Hematopoietic multipotent progenitor cell (in vitro differentiated cells): ENCODE measurements at places on chromosomes 3 and 15.

DNA sequence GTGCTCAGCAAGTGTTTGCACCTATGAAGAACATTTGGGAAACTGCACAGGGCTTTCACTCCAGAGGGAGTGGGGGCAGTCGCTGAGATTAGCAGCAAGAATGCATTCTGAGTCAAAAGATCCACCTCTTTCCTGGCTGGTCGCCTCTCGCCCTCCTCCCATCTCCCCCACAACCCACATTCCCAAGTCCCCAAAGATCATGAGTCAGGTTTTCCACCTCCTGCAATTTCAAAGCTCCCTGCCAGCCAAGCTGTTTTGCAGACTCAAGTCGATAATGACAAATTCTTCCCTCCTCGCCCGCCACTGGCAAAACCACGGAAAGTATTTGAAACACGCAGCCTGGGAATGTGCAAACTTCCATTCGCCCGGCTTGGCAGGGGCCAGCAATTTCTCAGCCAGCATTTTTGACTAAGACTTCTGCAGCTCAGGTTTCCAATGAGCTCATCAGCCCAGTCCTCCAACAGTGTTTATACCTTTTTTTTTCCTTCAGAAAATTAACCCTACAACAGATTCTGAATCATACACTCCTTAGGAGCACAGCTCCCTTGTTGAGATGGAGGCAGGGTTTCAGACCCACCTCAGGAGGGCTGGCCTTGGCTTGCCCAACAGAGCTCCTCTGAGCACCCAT, 181.4 kb downstream of the SMAD6 start:
- no peak for DNase-seq

DNA sequence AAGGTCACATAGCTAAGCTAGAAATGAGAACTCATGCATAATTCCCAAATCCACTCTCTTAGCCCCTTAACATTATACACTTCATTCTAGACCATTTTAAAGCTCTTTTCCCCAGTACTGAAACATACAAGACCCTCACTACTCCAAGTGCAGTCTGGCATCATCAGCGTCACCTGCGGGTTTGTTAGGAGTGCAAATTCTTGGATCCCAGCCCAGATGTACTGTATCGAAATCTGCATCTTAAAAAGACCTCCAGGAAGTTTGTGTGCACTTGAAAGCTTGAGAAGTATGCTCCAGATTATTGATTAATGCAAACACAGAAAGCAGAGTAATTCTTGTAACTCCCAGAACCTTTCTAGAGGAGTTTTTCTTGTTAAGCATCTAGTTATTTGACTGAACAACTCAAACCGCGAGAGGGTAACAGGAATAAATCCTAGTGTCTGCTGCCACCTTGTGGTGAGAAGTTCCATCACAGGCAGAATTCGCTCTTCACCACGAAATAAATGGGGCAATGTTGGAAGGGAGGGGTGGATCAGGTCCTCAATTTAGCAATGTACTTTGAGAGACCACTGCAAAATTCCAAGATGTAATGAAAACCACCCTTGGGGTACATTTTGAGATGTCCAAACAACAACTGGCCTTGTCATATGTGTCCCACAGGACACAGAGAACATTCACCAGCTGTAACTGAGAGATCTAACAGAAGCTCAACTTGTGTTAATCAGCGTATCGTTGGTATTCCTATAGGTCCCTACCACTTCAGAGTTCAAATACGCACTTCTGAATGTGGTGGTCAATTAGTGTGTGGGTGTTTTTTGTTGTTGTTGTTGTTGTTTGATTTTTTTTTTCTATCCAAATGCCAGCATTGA, 583 bp upstream of the C3orf49 start:
- peak; percentile 35 for DNase-seq

DNA sequence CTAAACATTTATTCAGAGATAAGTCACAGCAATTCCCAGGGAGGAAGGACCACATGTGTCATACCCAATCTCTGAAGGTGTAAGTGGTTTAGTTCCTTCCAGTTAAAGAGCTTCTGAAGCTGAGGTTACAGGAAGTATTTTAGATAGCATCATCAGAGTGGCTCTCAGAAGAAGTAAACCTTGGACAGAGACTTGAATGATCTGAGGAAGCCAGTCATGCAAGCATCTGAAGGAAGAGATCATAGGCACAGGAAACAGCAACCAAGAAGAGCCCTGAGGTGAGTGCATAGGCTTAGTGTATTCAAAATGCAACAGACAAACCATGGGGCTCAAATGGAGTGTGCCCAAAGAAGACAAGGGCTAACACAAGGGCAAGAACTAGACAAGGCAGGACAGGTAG, 210.3 kb downstream of the ULK4 start:
- no peak for DNase-seq

DNA sequence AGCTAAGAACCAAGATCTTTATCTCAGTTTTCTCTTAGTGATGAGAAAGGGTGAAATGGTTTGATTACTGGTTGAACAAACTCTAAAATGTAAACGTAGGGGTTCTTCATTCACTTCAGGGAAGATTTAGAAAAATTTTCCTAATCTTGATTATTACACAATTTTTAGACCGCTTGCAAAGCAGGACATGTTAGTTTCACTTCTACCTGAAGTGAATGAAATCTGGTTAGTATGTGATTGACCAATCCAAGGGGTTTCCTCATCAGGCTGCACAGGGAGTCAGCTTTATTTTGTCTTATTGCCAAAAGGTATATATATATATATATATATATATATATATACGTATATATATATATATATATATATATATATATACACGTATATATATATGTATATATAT, 740.4 kb downstream of the TUSC7 start:
- DNase-seq, result no peak

DNA sequence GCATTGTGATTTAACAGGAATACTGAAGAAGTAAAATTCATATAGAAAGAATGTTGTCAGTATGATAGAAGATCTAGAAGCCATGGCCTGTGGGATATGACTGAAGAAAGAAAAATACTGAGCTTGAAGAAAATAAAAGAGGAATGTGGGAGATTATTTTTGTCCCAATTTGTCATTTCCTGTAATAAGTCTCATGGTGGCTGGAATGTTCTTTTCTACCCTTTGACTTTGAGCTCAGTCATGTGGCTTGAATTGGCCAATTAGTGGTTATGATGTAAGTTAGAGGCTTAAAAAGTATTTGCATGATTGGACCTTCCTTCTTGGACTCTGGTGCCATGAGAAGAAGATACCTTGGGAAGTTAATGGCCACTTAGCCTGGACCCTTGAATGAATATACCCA, 14.1 kb downstream of the APH1B start:
- DNase-seq, result no peak

- no peak for DNase-seq
These were observed 53.4 kb downstream of the ZNF609 start for GRCh38 chr15:64513823-64514222.

GRCh38 chr3:45771166-45771775, 25.1 kb downstream of the SLC6A20 start:
- no peak for DNase-seq

DNA sequence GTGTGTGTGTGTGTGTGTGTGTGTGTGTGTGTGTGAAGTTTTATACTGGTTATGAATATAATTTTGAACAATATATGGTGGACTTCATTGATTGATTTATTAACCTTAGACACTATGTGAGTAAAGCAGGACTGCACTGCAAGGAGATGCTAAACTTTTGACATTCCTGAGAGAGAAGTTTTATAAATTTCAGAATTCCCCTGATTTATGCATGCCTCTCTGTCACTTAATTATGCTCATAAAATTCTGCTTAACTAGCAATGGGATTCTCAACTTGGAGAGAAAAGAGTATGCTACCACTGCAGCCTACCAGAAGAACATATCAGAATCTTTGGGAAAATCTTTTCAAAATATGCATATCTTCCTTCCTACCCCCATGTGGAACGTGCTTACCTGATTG, 144.6 kb downstream of the B3GALNT1 start:
- no peak for DNase-seq

- no peak for DNase-seq
These were observed 75.3 kb downstream of the SYNPR start for GRCh38 chr3:63353383-63353782.

- DNase-seq, result no peak
These were observed 310.7 kb upstream of the ZNF717 start for GRCh38 chr3:76096036-76096435.

DNA sequence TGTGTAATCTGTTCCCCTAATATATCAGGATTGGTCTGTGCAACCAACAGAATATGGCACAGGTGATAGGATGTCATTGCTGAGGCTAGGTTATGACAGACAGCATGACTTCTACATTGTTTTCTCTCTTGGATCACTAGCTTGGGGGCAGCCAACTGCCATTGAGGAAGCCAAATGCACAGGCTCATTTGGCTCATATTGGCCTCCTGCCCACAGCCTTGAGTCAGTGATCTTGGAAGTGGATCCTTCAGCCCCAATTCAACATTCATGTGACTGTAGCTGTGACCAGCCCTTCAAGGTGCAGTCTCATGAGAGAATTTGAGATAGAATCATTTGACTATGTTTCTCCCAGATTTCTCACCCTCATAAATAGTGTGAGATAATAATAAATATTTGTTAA, 675.6 kb downstream of the GRM7 start:
- no peak for DNase-seq

- DNase-seq, result no peak
These were observed 149.3 kb downstream of the FMN1 start for GRCh38 chr15:33045066-33045810.

DNA sequence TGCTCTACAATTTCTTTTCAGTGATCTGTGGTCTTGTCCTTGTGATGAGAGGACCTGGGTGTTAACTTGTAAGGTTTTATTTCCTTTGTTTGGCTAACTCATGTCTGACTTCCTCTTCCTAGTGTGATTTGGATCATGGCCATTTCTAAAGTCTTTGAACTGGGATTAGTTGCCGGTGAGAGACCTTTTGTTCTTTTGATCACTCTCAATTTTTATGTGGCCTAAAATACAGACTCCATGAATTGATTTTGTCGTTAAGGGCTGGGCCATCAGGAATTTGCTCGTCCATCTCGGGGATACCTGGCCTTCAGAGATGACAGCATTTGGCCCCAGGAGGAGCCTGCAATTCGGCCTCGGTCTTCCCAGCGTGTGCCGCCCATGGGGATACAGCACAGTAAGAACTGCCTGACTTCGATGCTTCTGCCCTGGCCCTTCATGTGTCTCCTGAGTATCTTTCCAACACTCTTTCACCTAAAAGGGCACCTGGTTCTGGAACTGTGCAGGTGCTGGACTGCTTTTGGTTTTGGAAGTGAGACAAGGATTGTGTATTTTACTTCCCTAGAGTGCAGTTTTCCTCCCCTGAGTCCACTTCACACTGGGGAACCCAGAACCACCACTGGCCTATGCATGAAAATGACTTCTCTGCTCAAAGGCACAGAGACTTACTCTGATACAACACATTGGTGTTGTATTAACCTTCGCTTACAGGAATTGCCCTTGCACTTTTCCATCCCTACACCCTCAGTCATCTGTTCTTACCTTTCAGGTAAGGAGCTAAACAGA, 13.1 kb upstream of the LRRC2 start:
- DNase-seq, result no peak

DNA sequence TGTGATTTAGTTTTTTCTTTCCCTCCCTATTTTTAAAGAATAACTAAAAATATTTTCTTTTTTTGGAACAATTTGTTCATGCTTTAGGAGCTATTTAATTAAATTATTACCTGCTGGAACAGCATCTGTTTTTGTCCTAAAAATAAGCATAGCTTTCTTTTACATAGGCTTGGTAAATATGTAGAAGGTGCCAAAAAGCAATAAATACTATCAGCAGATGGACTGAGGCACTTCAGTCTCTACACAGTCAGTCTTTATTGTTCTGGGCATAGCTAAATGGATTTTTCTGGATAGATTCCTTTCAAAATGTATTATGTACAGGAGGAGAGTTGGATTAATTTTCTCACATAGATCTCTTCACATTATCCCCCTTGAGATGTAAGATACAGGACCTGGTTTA, 223.5 kb downstream of the NAALADL2 start:
- DNase-seq, result no peak

DNA sequence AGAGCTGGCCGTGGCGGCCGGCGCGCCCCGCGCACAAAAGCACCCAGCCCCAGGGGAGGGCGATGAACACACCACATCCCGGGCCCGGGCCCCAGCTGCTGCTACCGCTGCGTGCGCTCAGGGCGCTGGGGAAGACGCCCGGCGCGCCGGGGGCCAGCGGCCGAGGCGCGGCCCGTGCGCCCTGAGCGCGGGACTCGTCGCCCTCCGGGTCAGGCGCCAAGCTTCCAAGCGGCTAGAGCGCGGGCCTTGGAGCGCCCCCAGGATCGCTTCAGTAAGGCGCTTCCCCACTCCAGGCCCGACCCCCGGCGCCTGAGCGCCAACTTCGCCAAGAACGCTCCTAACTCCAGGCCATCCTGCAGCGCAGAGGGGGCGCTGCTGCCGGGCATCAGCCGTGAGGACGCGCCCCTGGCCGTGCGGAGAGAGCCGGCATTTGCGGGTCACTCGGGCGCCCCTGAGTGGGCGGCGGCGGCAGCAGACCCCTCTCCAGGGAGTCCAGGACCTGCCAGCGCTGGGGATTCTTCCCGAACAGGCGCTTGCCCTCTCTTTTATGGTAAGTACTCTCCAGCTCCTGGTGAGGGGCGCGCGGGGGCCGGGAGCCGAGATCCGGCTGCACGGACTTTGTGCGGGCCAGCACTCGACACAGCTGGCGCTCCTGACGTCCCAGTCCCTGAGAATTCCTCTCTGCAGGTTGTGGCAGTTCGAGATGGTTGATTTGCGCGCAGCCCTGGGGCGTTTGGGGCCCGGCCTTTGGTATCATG, 475 bp downstream of the SPSB4 start:
- no peak for DNase-seq

DNA sequence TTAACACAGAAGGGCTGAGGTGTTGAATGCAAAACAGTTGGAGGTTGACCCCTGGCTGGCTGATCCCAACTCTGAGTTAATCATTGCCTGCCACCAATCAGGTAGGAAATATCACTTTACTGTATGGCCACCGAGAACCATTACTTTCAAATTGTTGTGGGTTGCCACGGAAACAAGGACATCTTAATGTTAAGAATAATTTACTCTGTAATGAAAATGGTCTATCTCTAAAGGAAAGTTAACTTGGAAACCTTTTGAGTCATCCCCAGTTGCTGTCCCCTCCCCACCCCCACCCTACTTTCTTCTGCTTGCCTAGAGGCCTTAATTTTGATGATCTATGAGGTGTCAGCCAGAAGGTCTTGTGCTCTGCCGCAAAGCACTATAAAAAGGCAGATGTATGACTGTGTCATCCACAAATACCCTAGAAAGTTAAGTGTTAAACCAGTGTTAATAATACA, 78.7 kb upstream of the SNRK start:
- DNase-seq, result no peak

- DNase-seq, result no peak
These were observed 8.1 kb upstream of the ARNT2 start for GRCh38 chr15:80396096-80396495.

DNA sequence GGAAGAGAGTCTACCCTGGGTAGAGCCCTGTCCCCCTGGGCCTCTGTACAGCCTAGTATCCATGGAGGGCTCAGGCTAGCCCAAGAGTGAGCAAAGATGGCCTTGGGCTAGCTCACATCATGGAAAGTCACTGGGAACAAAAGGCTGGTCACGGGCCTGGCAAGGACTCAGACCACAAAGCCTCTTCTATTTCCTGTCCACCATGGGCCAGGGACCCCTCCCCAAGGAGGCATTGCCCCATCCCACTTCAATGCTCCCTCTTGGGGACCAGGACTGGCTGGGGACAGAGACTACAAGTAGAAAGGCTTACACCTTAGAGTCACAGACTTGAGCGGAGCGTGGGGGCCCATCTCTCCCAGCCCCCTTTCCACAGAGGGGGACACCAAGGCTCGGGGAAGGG, 16.9 kb downstream of the DUSP7 start:
- DNase-seq, result no peak

- no peak for DNase-seq
These were observed 257.7 kb upstream of the UBE2E1 start for GRCh38 chr3:23547905-23548650.

GRCh38 chr15:88256279-88257230, at the start of gene NTRK3:
TSS of gene NTRK3 (minus strand) at chr15:88256739. CDS start at chr15:88256153, 586 bp downstream.
- DNase-seq, result no peak

GRCh38 chr15:41061667-41062066, 54.4 kb downstream of the INO80 start:
- DNase-seq, result peak; percentile 15
